ENCODE measurements at places on chromosomes 3 and 15.

DNA sequence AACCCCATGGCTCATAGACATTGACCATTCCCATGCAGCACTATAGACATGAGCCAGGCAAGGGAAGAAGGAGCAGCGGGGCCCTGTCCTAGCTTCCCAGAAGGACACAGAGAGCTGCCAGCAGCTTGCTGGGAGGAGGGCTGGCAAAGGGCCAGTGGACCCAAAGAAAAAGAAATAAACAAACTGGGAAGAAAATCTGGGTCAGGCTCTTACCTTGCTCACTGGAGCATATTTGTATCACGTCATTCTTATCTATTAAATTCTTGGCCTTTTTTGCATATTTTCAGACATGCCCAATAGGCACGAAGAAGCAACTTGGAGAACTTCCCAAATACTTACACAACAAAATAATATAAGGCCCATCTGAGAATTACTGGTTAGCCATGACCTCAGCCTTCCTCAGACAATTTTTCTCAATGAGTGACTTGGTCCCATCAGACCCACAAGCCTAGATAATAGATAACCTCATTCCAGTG, 28.4 kb downstream of the RASGRP1 start:
- peak; percentile 55 for DNase-seq

GRCh38 chr3:167992381-167992780, 103.3 kb downstream of the GOLIM4 start:
- DNase-seq, result no peak

GRCh38 chr3:29932696-29933325, 651.9 kb downstream of the RBMS3 start:
- DNase-seq, result no peak

DNA sequence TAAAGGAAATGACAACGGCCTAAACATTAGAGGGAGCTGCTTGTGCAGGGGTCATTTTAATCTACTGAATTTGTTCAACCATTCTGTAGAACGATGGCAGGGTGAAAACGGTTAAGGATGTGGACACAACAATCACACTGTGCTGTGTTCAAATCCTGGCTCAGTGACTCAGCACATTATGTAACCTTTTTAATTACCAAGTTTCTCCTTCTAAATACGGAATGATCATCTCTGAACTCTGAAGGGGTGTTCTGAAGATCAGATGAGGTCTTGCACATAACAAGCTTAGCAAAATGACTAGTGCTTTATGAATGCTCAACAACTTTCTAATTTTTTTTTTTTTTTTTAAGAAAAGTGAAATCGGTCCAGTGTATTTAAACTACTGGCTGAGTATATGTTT, 592.8 kb downstream of the FOXP1 start:
- no peak for DNase-seq

DNA sequence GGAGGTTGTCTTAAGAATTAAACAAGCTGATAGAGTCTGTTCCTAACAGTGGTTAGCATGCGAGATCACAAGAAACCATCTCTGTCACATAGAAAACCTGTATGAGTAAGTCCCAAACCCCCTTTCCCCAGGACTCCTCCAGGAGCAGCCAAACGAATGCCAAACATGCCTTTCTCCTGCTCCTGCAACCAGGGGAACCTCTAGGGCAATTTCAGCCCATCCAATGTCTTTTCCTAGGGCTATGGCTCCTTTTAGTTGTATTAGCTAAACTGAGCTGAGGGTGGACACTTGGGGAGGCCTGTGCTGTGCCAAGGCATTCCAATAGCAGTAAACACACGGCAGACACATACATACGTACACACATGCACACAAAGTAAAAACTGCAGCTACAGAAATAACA, 36.5 kb upstream of the TIMP4 start:
- no peak for DNase-seq

GRCh38 chr3:88542916-88543315, 393.2 kb downstream of the C3orf38 start:
- DNase-seq, result peak; percentile 60

DNA sequence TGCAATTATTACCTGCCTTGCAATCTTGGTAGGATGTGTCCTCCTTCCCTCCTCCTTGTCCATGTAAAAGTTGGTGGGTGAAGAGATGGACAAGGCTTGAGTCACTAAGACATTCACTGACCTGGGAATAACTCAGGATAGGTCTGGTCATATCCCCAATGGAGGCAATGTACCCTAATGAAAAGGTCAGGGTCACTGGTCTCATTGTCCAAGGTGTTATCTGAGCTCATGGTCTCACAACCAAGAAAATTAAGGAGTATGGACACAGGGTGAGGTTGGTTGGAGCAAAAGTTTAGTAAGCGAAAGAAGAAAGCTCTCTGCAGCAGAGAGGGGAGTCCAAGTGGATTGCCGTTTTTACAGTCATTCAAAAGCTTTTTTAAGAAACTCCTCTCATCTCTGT, 179.0 kb downstream of the SNRPN start:
- DNase-seq, result no peak

DNA sequence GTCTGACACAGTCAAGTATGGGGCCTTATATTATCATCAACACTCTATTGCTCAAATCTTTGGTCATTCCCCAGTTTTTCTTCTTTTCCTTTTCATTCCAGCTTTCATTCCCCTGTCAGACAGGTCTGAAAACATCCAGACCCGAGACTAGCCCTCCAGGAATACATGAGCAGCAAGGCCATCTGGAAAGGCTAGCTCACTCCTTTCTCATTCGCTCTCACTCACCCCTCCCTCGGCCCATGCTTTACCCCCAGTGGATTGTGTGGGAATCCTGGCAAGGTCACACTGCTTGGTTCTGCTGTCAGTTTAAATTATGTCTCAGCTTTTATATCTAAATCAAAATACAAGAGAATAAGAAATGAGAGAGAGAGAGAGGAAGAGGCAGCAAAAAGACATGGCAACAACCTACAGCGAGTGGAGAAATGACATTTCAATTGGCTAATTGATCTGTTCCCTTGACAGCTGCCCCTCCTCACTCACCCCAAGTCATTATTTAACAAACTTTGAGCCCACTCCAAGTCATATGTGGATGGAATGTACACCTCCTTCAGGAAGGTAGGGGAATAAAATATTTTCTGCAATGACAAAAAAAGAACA, 962.2 kb downstream of the TUSC7 start:
- no peak for DNase-seq

DNA sequence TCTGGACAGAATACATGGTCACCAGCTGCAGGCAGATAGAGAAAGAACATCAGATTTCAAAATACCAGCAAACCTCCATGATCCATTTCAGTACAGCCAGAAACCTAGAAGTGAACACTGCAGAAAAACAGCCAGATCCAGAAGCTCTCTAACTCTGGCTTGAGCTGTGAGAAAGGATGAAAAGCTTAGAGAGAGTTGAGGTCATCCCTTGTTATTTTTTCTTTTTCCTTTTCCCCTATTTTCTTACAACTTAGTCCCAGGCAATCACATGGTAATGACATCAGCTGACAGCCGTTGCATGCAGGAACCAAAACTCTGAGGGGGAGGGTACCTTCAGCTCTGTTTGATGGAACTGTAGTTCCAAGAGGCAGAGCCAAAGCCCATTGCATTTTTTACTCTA, 113.2 kb downstream of the TCF12 start:
- DNase-seq, result peak; percentile 28

GRCh38 chr3:101791778-101792177, 12.8 kb downstream of the NXPE3 start:
- DNase-seq, result no peak

GRCh38 chr15:62118520-62119226, 46.4 kb downstream of the C2CD4B start:
- no peak for DNase-seq

DNA sequence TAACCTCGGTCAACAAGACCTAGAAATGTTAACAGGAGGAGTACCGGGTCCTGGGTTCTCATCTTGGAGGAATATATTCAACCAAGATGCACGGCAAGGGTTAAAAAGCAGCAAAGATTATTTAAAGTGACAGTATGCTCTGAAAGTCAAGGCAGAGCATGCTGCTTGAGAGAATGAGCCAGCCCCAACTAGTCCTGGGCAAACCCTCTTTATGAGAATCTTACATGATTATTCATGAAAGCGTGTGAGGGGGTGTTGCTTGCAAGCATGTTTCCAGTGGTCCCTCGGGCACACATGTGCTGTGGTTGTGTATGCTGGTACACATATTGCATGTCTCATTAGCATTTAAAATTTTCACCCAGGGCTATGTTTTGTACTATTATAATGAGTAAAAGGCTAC, 1445.6 kb downstream of the SI start:
- DNase-seq, result no peak

DNA sequence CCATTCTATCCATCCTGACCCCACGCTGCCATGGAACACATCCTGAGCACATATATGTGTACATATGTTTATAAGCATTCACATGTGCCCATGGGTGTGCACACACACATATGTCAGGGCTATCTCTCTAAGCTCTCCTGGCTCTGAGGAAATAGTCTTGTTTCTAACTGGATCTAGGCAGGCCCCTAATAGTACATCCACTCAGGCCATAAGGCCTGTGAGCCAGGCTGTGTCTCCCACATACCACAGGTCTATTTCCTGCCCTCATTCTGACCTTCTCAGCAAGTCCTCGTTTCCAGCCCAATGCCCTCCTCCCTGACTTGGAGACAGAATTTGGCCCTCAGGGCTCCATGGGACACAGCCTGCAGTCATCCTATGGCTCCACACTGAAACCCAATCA, 284.8 kb upstream of the CTNNB1 start:
- no peak for DNase-seq

DNA sequence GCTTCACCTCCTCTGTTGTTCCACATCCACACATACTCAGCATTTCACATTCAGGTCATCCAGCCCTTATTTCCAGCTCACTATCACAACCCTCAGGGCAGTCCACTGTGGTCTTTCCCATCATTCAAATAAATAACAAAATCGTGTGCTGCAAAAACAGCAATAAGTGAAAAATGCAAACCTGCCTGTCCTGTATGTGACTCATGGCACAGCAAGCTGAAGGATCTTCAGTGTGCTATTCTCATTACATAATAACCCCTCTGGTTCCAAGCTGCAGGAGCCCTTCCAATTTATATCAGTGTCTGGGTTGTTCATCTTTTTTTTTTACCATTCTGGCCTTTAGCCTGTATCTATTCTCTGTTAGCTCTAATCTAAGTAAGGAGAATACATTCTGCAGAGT, 185.3 kb upstream of the UBE2E2 start:
- DNase-seq, result no peak

DNA sequence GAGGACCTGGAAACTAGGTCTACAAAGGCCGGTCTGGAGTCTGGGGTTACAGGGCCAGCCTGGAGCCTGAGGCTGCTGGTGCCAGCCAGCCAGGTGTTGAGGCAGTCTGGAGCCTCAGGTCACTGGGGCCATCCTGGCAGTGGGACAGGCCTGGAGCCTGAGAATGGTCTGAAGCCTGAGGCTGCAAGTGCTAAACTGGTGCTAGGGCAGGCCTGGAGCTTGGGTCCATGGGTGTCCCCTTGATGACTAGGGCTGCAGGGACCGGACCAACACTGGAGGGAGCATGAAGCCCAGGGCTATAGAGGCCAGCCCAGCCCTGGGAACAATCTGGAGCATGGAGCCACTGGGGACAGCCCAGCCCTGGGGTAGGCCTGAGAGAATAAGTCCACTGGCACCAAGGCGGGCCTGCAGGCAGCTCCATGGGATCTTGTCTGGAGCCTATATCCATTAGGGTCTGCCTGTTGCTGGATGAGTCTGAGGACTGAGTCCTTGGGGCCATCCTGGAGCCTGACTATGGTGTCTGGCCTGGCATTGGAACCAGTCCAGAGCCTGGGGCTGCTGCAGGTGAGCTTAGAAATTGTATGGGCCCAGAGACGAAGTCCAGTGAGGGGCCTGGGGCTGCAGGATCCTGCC, 101.9 kb downstream of the GLDN start:
- no peak for DNase-seq

GRCh38 chr3:192409201-192409837, 318.0 kb downstream of the FGF12 start:
- DNase-seq, result no peak

GRCh38 chr3:50287262-50287661, 5.0 kb downstream of the IFRD2 start:
- no peak for DNase-seq

DNA sequence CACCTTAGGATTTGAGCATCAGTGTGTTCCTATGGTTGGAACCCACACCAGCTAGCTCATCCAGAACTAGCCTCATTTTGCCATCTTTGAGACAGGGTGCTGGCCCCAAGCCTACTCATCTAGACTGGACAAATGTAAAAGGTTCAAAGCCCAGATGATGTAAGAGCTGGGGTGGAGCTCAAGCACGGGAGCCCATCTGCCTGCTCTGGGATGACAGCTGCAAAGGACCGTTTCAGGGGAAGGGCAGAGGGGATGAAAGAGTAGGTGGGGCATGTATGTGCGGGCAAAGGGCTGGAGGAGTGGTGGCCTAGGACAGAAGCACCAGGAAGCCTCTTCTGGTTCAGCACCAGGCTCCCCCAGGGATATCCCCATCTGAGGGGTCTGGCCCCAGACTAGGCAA, 15.8 kb downstream of the CLK3 start:
- DNase-seq, result peak; percentile 56

DNA sequence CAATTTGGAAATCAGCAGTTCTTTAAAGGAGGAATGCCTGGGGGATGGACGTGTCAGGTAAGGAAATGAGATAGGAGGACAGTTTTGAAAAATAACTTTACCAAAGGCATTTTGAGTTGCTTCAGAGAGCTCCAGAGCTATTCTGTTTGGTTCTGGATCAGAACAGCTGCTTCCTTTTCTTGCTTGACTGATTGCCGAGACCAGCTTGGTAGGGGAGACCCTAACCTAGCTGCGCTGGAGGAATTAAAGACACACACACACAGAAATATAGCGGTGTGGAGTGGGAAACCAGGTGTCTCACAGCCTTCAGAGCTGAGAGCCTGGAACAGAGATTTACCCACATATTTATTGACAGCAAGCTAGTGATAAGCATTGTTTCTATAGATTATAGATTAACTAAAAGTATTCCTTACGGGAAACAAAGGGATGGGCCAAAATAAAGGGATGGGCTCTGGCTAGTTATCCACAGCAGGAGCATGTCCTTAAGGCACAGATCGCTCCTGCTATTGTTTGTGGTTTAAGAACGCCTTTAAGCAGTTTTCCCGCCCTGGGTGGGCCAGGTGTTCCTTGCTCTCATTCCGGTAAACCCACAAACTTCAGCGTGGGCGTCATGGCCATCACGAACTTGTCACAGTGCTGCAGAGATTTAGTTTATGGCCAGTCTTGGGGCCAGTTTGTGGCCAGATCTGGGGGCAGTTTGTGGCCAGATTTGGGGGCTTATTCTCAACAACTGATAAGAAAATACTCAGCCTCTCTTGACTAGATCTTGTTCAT, 556.0 kb downstream of the ROBO1 start:
- DNase-seq, result peak; percentile 77

- DNase-seq, result no peak
Measured at GRCh38 chr15:60165111-60165510, 161.0 kb downstream of the FOXB1 start.

GRCh38 chr3:72426618-72427397, 421.4 kb downstream of the SHQ1 start:
- no peak for DNase-seq

- no peak for DNase-seq
Measured at GRCh38 chr3:131699001-131699400, 196.2 kb upstream of the MRPL3 start.

Measured in SJCRH30 (cell line).